ENCODE measurements at places on chromosomes 16 and 17.

GRCh38 chr16:51577621-51578303, 426.7 kb upstream of the SALL1 start:
- DNase-seq, result no peak

GRCh38 chr16:4574919-4575705, 19.0 kb downstream of the C16orf96 start:
- no peak for DNase-seq

DNA sequence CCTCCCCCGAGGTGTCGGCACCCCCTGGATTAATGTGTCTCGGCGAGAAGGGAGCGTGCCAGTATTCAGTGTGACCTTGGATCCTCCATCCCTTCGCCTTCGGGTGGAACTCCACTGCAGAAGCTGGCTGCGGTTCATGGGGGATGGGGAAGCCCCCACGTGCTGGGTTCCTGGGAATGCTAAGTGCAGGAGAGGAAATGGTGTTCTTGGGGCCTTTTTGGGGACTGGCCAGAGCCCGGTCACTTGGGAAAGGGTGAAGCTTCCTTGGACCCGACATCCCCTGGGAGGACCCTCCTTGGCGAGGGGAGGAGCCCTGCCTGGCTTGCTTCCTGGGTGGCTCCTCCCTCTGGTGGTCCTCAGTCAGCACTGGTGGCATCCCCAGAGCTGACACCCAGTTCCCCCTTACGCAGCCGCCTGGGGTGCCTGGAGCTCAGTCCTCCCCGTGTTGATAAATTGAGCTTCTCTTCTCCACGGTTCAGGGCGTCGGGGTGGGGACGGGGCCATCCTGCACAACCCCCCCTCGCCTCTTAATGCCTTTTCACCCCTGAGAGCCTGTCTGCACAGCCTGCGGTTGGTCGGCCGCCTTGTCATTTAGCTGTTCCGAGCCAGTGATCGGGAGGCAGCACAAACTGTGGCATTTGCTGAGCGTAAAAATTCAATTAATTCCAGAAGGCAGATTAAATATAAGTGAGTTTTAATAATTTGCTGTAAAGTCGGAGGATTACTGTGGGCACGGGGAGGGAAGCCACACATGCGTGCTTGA, 30.7 kb upstream of the GSE1 start:
- DNase-seq, result no peak

GRCh38 chr17:55172612-55173011, 92.1 kb upstream of the HLF start:
- DNase-seq, result no peak

GRCh38 chr17:33667052-33667509, 374.0 kb upstream of the ASIC2 start:
- no peak for DNase-seq

GRCh38 chr16:643050-643368, 1.4 kb downstream of the MCRIP2 start:
- DNase-seq, result no peak

- no peak for DNase-seq
These were observed 48.8 kb upstream of the DLX4 start for GRCh38 chr17:49920030-49920769.

All from NCI-H1436 (cell line).